Panc1 (cell line): ENCODE measurements at places on chromosomes 12 and 14. TPM values are rescaled to one million over a fixed set of nuclear protein-coding genes. Genes with fewer than 3 reads are reported as not detected.

DNA sequence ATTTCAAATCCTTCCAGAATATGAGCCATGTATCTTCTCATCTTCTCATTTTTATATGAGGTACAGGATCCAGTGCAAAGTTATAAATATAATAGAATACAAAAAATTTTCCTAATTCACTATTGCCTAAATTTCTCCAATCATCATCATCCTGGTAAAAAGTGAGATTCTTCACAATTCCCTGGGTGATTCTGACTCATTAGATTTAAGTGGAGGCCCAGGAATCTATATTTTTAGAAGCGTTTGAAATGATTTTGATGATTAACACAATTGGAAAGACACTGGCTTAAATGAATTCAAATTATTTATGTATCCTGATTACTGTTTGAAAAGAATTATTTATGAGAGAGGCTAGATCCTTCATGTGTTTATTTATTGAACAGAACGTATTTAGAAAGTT is 380.3 kb upstream of the PDE3A start:
- no peak for DNase-seq

- no peak for DNase-seq
These were observed 6.9 kb upstream of the CMKLR1 start for GRCh38 chr12:108345716-108346633.

GPR135 gene
- total RNA-seq: 3.1 TPM

DNA sequence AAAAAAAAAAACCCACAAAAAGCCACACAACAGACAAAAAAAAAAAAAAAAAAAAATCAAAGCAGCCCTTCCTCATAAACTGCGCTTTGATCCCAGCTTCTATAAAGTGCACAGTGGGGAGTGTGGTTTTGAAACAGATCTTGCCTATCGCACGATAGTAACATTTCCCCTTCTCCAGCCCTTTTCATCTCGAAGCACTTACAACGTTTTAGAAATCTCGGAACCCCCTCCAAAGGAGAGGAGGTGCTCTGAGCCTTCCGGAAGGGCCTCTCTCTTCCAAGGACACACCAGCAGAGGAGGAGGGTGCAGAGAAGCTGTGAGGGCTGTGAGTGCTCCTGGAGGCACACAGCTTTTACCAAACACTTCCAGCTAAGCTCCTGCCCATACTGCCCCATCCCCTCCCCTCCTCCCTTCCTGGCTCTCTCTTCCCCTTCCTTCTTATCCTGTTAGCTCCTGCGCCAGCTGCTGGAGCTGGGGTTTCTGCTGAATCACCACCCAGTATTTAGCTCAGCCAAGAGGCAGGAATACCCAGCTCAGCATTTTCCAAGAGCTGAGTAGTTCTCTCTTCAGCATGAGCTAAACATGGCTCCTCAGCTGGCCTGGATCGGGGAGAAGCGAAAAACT is 28.4 kb downstream of the SLC7A8 start:
- DNase-seq: no peak

MNAT1 gene
- total RNA-seq: 29.4 TPM

M6PR gene
- 161 TPM for total RNA-seq

DNA sequence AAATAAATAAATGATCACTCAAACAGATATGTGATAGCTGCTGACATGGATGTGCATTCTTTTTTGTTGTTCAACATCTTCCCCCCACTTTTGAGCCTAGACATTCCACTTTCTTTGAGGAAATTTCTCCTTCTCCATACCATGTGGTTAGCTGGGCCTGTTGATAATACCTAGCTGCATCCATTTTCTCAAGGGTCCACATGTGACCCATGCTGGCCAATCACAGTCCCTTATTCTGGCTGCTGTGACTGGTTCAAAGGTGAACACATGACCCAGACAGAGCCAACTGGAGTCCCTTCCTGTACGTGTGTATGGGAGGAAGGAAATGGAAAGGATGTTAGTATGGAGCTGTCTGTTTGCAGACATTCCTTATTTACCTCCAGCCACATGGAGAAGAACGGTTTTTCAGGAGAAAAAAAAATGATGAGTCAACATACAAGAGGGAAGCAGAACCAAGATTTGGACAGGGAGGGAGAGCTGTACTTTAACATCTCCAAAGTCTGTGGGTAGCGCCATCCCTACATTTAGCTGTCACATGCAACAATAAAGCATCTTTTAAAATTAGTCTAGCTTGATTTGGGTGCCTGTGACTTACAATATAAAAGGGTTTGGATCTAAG is 391.7 kb upstream of the TBX3 start:
- no peak for DNase-seq
